ENCODE measurements at places on chromosomes 12 and 14. TPM values are rescaled to one million over a fixed set of nuclear protein-coding genes. Genes with fewer than 3 reads are reported as not detected.

GRCh38 chr14:69719501-69719951 is 47.4 kb upstream of the SRSF5 start:
- no peak for DNase-seq

The BEST3 gene
- total RNA-seq = not detected

GRCh38 chr12:42502682-42503081 is 86.9 kb downstream of the PRICKLE1 start:
- DNase-seq = no peak

The FBXW8 gene
- total RNA-seq = 12.8 TPM

DNA sequence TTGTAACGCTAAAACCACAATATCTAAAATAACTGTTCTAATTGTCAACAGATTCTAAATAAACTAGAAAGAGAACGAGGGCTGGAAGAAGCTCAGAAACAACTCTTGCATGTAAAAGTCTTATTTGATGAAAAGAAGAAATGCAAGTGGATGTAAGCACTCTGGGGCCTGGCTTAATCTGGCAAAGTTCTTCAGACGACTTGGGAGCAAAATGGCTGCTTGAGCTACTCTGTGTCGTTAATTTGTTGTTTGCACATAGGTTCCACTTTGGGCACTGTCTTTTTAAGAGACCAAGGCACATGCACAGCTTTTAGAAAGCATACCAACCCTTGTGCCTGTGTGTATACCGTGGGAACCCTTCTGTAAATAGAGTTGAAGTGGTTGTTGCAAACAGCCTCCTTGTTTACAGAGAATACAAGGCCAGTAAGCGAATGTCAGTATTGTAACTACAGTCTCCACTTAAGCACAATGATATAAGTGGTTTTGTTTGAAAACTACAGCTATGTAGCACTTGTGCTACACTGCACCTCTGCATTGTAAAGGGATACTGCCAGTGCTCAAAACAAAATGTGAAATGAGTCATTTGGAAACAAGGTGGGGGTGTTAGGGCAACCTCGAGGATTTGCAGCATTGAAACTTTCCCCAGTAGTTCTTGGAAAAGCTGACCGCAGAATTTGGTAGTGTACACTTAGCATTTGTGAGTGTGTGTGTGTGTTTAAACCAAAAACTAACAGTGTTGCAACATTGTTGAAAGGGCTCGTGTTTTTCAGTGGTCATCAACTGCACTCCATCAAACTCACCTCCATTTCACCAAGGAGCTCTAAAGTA is 154.3 kb downstream of the CEP83 start:
- no peak for DNase-seq

GRCh38 chr14:75165586-75166391 is 10.6 kb downstream of the TMED10 start:
- no peak for DNase-seq

Measured in mesenteric fat pad (tissue), 1 donor.